Kidney epithelial cell (primary cell): ENCODE measurements at places on chromosomes 3 and 15.

DNA sequence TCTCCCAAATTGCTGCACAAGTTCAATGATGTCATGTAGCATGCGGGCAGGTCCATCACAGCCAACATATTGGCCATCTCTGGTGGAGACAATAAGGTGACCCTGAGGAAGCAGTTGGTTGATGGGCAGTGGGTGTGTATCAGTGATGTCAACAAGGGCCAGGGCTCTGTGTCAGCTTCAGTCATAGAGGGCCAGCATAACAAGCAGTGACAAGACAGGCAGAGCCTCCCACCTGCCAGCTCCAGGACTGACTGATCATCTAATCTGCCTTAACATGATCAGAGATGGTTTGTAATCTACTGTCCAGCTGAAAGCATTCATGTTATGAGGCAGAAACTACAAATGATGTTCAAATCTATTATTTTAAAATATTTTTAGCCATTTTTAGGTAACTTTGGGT lies 62.3 kb downstream of the GLB1 start:
- no peak for DNase-seq

DNA sequence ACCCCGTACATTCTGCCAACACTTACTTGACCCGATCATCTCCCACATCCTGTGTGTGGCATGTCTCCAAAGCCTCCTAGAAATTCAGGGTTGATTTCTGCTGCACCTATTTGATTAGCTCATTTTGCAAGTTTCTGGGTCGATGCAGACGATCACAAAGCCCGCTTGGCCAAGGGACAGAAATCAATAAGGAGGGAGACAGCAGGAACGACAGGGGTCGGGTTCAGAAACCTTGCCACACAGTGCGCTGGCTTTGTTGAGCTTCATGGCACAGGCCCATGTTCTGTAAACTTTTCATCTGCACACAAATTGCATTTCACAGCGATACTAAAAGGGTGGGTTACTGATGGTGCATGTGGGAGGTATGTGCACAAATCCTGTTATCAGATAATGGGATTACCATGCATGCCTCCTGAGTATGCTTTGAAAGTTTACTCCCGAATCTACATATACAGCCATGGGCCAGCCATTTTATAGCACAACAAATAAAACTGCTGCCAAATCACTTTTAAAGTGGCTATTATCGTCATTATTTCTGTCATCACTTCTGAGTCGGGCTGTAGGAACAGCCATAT lies 95.9 kb upstream of the ATP11B start:
- DNase-seq: no peak

DNA sequence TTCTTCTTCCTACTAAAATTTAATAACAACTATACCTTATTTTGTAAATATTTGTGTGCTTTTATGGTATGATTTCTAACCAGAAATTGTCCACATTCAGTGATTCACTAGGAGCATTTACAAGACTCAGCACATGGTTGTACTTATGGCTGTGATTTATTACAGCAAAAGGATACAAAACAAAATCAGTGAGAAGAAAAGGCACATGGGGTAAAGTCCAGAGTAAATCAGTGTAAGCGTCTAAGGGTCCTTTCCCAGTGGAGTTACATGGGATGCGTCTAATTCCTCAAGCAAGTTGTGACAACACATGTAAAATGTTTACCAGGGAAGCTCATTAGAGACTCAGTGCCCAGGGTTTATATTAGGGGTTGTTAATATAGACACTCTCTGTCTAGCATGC lies 31.1 kb downstream of the RNF13 start:
- no peak for DNase-seq

DNA sequence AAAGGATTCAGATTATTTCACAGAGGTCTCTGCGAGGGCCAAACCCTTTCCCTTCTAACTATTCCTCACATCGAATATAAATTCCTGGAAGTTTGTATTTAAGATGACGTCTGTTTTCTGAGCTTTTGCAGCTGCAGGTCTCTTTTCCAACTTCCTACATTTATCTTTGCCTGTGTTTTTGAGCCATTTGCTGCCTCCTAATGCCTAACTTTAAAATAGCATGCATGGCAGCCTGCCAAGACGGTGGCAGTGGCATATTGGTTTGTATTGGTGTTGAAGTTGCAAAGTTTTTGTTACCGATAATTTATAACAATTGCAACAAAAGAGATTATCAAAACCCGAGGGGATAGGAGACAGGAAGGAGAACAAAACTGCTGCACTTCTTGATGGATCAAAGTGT lies 187.1 kb upstream of the DNAJC19 start:
- DNase-seq: peak; percentile 2

DNA sequence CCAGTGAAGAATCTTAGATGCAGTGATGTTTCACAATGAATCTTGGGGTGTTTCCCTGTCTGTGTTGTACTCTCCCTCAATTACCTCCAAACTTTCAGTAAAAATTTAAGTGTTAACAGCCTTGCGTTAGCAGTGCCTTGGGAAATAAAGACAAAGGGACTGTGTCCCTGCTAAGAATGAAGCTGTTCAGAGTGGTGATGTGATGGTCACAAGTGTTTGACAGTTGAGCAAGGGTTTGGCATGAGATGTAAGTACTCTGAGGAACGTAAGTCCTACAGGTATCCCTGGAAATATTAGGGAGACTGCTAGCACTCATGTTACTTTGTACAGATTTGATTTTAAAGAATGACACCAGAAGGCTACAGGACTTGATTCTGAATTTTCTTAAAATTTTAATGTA lies 304.3 kb upstream of the DPH6 start:
- no peak for DNase-seq

DNA sequence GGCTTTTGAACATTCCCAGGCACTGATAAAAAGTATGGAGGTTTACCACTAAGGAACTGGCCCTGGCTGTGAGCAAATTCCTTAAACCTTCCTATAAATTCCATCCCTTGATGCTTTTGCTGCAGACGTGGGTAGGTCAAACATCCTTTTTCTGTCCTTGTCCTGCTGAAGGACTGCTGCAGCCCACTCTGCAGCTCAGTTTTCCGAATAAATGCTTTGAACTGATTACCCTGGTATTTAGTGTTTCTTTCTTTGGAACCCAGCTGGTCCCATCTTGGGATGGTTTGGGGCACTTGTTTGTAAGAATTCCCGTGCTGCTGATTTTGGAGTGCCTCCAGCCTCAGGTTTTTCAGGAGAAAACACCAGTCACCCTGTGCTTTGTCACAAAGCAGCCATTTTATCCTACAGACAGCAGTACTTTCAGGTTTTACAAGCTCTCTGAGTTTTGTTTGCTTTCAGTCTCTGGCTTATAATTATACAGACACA lies 815.9 kb downstream of the VGLL3 start:
- DNase-seq: no peak

- no peak for DNase-seq
Measured at GRCh38 chr3:182970811-182971418, 9.4 kb downstream of the DCUN1D1 start.
